ENCODE measurements at places on chromosomes 3 and 15. TPM values are rescaled to one million over a fixed set of nuclear protein-coding genes. Genes with fewer than 3 reads are reported as not detected.

Gene DAPK2
- total RNA-seq, result 29.6 TPM

Gene BTBD1
- total RNA-seq, result 88.8 TPM

Gene MED12L
- total RNA-seq, result 1.6 TPM

Gene CKMT1A
- 2.0 TPM for total RNA-seq

Gene TPRG1
- total RNA-seq, result 65.9 TPM

Gene CNTN6
- total RNA-seq, result under 0.01 TPM

Gene CHST2
- total RNA-seq, result 4.5 TPM

Gene HTR3E
- not detected for total RNA-seq

DNA sequence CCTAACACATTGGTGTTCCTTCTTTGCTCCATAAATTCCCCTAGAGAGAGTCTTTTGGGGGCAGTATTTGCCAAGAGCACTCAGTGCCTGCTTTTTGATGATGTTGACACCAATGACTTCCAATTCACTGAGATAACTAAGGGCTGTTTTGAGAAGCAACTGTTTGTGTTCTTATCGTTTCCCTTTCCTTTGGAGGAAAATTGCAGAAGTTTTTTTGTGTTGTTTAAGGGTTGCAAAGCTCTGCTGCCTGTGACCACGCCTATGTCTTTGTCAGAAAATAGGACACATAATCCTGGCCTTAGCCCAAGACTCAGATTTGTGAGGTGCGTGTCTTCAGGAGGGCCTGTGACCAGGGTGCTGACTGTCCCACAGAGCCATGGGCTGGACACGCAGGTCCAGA lies 99.6 kb downstream of the FAM43A start:
- DNase-seq, result no peak

DNA sequence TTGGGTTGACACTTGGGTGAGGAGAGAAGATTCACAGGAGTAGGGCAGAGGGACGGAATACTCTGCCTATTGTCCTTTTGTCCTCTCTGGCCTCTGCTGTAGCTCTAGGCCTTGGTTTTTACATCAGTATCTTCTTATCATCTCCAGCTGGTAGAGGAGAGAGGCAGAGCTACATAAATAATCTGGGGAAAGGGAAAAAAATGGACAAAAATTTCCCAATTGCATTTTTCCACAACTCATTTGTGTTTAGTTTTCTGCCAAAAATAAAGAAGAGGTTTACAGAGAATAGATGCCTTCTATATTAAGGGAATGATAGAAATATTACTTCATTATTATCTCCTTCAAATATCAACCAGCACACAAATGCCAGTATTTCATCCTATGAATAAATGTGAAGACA lies 216.4 kb upstream of the P2RY1 start:
- DNase-seq, result no peak

DNA sequence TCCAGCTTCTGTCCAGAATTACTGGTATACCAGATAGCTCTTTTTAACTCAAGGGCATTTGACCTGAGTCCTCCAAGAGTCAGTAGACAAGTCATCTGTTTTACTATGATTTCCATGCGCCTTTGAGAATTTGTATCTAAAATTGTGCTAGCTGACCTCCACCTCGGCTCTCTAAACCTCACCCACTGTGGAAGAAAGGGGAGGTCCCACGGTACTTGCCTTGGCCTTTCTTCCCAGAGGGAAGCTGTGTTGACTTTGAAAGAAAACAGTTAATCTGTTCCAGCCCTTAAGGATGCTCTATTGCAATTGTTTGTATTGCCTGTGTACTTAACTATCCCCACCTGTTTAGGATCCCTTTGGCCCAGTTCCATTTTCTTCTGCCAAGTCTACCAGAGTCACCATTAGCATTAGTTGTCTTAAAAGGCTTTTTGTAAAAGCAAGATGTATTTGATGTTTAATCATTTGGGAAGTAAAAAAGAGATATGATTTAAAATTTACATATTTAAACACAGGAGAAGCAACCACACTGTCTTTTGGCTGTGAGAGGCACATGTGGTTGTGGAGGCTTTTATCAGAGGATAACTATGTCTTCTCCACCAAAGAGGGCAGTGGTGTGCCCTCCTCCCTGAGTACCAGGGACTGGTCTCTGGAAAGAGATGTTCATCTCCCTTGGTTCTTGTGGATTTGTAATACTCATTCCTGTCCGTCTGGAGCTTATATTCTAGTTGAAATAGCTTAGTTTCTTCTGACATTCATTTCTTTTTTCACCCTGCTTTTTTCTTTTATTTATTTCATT lies 88.8 kb downstream of the CRTC3 start:
- no peak for DNase-seq

GRCh38 chr3:76063811-76064210 lies 278.5 kb upstream of the ZNF717 start:
- DNase-seq, result no peak

GRCh38 chr3:6860954-6861624 lies at the start of gene GRM7:
Gene GRM7 (plus strand): TSS chr3:6861115.
- DNase-seq, result no peak

- DNase-seq, result no peak
Observed at GRCh38 chr15:67042551-67043142, 22.8 kb upstream of the SMAD3 start.

DNA sequence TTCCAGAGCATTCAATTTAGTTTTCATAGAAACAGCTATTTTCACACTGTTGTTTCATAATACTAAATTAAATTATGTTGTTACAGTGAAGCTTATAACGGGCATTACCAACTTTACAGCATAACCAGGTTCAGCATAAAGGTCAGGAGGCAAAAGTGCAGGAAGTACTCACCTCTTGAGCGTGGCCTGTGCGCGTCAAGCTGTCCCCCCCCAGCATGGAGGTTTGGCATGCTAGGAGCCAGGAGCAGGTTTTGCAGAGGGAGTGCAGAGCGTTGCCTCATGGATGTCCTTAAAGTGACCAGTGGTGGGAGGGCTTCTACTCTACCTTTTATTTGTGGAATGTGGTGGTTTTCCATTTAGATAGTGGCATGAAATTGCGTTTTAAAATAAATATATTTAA lies 104.4 kb downstream of the EEFSEC start:
- DNase-seq, result no peak

DNA sequence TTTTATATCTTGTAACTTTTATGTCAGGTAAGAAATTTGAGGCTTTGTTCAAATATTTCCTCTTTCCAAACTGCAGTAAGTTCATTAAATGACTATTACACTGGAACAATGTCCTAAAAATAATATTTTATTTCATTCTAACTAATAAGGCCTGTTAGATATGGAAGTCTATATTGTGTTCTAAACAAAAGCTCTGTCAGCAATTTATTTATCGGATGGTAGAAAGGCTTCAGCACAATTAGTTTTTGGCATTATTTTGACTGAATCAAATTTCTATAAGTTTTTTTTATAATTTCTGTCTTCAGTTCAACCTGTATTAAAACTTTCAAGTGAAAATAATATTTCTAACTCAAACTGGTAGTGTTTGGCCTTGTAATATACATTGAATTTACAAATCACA lies 992.1 kb downstream of the EPHA3 start:
- no peak for DNase-seq

DNA sequence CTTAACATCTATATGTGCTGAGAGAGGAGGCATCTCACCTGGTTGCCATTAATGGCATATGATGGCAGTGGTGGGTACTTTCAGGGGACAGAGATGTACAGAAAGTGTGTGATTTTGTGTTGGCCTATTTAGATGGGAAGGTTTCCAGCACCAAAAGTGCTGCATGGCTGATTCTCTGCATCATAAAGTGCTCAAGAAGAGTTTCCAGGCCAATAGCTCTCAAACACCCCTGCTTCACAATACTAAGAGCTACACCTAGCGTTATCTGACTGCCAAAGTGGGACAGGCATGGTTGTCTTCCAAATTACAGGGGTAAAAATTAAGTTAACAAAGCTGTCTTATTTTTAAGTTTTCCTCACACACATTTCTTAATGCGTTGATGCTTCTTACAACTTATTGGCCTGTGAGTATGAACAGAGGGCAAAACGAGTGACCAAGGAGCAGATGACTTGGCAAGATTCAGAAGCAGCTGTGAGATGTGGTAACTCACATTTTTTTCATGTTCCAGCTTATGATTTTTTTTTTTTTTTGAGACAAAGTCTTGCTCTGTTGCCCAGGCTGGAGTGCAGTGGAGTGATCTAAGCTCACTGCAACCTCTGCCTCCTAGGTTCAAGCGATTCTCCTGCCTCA lies 41.4 kb upstream of the VEPH1 start:
- no peak for DNase-seq

DNA sequence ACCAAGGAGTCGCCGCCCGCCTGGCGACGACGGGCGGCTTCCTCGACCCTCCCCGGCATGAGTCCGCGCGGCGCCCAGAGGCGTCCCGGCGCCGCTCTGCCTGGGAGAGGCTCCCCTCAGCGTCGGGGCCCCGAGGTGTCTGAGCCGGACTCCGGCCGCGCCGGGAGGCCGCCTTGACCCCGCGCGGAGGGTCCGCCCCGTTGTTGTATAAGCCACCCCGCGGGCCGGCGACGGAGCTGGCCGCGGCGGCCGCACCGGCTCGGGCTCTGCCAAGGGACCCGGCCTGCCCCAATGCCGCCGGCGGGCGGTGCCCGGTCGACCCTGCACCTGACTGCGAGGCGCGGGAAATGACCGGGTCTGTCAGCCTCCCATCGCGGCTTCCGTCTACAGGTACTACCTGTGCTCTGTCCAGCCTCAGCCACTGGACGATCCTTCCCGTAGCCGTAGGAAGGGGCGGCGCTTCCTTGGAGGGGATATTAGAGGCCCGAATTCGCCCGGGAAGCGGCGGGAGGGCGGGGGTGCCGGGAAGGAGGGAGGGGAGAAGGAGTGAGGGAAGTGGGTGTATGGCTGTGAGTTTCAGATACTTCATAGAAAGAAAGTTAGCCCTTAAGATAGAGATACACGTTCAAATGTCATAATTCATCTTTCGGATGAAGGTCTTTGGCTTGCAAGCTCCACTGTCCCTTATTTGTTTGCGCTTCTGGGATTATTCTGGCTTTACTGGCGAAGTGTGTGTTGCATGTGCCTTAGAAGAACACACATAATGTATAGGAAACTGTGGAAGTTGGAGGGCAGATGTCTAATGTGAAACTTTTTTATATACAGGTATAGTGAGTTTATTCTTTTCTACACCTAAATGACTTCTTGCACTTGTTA lies 620 bp downstream of the ABHD5 start:
- DNase-seq, result peak; percentile 59

GRCh38 chr15:95323796-95324195 lies 1006.7 kb upstream of the NR2F2 start:
- DNase-seq, result no peak

Measured in breast epithelium (tissue), 4 donors.